Central memory CD4-positive, alpha-beta T cell (primary cell): ENCODE measurements at places on chromosomes 11 and 22.

DNA sequence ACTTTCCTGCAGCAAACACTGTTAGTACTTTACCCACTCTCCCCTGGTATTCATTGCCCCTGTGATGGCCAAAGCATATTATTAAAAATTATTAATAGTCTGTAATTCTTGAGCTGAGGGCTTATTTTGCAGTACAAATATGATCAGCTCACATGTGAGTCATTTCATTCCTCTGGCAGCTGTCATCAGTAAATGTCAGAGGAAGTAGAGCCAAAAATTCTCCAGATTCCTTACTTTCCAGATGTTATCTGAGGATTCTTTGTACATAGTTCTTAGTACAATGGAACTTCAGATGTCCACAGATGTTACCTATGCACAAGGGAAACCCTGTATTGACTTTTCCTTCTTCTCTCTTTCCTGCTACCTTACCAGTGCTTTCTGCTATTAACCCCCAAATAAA is 12.5 kb downstream of the OR5B3 start:
- DNase-seq: no peak

DNA sequence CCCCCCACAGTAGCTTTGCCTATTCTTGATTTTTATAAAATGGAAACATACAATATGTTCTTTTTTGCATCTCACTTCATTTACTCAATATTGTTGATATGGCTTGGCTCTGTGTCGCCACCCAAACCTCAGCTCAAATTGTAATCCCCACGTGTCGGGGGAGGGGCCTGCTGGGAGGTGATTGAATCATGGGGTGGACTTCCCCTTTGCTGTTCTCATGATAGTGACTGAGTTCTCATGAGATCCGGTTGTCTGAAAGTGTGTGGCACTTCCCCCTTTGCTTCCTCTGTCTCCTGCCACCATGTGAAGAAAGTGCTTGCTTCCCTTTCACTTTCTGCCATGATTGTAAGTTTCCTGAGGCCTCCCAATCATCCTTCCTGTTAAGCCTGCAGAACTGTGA is 431.3 kb downstream of the MN1 start:
- DNase-seq: no peak

- DNase-seq: no peak
Observed at GRCh38 chr11:118635642-118636041, 28.2 kb downstream of the PHLDB1 start.

GRCh38 chr11:6127881-6128280 is 20.4 kb downstream of the OR56B4 start:
- DNase-seq: no peak

DNA sequence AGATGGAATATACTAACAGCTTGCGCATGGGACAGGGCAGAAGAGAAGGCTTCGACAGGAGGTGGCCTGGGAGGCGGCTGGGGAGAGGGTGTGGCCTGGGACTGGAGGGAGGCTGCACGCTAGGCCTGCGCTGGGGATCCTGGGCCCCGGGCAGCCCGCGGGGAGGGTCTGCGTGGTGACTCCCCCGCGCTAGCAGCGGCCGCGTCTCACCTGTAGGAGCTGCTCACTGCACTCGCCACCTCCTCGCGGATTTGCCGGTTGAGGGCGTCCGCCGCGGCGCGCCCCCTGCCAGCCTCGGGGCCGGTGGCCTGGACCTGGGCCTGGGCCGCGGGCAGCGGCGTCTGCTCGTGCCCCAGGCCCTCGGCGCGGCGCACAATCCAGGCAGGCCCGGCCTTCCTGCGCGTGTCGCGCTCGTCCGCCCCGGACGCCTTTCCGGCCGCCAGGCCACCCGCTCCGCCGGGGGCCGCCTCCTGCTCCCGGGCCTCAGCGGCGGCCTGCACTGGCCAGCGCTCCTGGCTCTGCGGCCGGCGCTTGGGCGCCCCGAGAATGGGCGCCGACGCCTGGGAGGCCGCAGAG is 1.5 kb downstream of the MAP6 start:
- DNase-seq: no peak

DNA sequence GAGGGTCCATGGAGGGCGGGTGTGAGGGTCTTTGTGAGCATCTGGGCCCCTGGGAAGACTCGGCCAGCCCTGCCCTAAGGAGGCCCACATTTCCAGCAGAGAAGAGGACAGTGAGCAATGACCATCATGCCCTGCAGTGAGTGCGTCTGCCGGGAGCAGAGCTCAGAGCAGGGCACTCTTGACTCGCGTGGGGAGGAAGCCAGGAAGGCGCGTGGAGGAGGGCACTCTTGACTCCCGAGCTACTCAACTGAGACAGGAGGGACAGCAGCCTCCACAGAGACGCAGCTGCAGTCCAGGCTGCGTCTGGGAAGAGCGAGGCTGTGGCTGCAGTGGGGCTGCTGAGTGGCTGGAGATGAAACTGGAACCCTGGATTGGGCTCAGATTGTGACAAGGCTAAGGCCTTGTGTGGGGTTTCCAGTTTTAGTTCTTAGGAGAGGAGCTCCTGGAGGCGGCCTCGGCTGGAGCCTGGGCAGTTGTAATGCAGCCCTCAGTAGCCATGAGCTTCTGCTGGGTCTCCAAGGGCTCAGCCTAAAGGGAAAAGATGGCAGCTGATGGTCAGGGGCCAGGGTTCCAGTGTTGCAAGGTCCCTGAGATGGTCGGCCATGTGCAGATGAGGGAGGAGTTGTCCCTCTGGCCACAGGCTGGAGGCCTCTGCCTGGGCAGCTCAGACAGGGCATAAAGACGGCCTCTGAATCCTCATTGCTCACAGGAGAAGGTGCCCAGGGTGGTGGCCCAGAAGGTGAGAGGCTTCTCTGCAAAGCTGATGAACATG is 264.7 kb upstream of the B3GAT1 start:
- no peak for DNase-seq

GRCh38 chr11:68881320-68881719 is 22.3 kb downstream of the MRPL21 start:
- DNase-seq: no peak

DNA sequence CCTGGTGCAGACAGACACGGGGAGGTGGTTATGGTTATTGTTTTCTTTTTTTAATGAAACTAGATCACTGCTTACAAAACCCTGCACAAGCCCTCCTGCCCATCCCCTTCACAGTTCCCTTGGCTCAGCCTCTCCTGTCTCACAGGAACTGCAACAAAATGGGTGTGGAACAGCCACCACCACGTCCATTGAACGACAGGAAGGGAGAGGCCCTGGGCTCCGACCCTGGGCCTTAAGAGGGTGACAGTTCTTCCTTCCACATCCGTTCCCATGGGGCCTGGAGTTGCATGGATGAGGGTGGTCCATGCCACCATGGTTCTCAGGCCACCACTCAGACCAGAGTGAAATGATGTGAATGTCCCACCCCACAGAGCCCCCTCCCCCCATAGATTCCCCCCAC is 15.7 kb downstream of the PRPF19 start:
- DNase-seq: no peak

- DNase-seq: no peak
Observed at GRCh38 chr11:126366064-126366822, 10.8 kb downstream of the ST3GAL4 start.

DNA sequence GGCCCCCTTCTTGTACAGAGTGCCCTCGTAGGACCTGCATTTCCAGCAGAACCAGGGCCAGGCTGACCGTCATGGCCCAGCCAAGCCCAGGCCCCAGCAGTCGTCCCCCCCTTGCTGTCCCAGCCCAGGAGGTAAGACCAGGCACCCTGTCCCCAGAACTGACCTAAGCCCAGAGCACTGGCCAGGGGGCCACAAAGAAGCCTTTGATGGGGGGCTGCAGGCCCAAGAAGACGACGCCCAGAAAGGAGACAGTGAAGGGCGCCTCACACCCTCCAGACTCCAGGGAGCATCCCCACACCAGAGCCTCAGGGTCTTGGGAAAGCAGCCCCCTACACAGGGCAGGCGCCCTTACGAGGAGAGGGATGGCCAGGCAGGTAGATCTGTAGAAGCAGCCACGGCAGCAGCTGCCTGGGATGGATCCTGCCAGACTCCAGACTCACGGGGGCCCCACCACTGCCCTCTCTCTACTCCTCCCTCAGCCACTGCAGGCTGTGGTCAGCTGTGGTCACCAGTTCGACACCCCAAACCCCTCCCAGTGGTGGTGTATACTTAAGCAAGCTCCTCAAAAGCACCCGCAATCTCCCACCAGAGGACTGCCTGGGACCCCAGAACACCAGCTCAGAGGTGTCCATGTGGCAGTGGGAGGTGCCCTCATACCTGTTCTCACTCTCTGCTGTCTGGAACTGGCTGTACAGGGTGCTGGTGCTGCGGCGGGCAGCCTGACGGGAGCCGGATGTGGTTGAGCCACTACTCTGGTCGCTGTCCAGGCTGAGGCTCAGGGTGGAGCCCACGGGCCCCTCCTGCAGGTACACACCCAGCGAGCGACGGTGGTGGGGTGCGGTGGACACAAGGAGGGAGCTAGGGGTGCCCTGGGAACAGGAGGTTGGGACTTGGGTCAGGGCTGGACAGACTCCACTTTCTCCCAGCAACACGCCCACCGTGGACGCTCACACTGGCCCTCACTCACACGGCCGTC is 27.0 kb downstream of the SBF1 start:
- no peak for DNase-seq

DNA sequence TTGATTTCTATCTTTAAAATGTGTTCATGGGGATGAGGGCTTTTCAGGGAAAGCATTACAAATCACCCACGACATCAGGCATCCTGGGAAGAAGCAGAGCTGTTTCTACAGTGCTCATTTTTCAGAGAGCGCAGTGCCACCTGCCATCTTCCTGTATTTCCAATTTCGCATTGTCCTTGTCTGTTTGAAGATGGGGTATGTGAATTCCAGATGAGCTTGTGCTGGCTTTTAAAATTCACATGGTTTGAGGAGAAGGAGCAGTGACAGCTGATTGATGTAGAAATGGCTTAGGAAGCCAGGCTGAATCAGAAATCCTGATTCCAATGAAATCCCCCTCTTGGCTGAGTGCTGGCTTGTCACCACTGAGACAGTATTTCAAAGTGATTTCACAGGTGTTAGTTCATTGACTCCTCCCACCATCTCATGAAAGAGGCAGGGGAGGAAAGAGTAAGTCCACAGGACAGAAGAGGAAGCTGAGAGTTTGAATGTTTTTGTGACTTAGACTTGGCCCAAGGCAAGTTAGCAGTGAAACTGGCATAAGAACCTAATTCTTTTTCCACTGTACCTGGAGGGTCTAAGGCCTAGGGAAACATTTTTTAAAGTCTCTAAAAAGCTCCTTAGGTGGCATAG is 344.6 kb upstream of the C11orf87 start:
- no peak for DNase-seq
